Inflammatory macrophage treated with lipopolysaccharide for 4 hours (primary cell): ENCODE measurements at places on chromosomes 13 and 19.

GRCh38 chr13:87906411-87906810 lies 235.2 kb downstream of the SLITRK5 start:
- no peak for DNase-seq

DNA sequence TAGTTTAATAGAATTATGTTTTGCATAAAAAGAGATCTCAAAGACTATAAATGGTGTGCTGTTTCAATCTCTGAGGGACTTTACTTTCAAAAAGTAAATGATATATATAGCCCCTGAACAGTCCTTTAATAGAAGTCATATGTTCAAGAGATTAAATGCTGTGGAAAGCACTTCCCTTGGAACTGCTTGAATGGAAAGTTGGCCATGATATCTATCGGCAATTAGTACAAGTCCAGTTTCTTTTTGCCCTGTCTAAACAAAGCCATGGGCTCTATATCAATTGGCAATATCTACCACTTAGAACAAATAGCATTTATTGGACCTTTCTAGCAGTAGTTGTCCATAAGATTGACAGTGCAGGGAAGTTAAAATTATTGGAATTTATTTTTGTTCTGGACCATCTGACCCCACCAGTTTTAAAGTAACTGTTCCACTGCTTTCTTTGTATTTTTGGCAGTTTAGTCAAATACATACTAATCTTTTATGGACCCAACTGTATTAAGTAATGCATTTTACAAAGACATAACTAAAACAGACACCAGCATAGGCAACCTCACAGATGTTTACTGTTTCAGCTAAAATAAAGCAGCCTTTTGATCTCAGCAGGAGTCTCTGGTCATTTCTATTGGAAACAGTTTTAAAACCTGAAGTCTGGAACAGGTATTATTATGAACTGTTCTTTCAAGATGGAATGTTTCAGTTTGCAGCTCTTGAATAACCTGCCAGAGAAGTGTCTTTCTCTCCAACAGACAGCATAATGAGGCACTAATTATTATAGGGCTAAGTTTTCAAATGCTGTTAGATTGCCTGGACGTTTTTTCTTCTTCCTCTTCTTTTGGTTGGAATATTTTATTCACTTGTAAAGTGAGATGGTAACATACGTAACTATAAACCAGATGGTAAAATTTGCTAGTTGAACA lies 282.6 kb downstream of the DCLK1 start:
- no peak for DNase-seq

DNA sequence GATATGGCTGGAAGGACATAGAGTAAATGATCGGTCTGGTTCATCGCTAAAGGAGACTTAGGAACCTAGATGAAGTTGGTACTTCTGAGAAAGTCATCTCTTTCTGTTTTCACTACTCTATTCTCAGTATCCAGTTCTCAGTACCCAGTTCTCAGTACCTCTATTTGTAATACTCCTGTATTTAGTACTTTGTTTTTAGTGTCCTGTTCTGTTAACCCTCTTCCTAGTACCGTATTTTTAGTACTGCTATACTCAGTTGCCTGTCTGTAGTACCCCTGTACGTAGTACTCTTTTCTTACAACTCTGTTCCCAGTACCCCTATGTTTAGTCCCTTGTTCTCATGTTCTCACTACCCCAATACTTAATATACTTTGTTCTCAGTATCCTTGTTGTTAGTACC lies 1.2 kb downstream of the RFXAP start:
- DNase-seq = peak; percentile 20

- DNase-seq = no peak
Measured at GRCh38 chr13:100350601-100351000, 238.0 kb downstream of the GGACT start.

- DNase-seq = no peak
Measured at GRCh38 chr19:12859546-12859945, 21.2 kb downstream of the MAST1 start.

DNA sequence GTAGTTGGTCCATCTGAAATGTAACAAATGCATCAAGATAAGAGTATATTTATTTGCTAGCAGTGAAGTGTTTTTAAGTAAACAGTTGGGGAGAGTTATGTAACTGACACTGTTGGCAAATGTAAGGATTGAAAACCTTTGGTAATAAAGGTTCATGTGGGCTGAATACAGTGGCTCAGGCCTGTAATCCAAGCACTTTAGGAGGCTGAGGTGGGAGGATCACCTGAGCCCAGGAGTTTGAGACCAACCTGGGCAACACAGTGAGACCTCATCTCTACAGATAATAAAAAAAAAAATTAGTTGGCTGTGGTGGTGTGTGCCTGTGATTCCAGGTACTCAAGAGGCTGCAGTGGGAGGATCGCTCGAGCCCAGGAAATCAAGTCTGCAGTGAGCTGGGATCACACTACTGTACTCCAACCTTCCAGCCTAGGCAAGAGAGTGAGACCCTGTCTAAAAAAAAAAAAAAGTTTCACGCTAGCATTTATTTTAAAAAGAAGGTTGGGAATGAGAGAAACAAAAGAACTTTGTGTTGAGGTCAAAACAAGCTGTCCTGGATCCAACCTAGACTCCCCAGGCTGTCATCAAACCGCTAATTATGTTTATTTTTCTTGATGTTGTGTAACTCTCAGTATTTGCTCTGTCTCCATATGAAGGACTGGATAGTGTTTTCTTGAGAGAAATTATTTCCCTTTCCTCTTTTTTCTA lies 20.7 kb downstream of the SETDB2 start:
- DNase-seq = no peak

- no peak for DNase-seq
Measured at GRCh38 chr13:21686751-21687391, 16.0 kb downstream of the FGF9 start.

DNA sequence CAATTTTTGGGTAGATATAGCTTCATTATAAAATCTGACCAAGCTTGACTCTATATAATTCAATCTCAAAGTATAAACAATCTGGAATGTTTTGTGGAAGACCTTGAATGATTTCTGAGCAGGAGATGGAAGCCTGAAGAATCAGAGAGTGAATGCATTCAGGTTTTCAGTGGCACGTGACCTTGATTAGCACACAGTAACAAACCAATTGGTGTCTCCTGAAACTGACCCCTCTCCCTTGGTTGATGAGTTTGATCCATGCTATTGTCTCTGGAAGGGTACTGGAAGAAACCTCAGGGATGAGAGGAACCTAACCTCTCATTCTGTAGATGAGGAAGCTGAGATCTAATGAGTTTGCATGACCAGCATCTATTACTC lies 39.6 kb downstream of the PCDH8 start:
- no peak for DNase-seq

DNA sequence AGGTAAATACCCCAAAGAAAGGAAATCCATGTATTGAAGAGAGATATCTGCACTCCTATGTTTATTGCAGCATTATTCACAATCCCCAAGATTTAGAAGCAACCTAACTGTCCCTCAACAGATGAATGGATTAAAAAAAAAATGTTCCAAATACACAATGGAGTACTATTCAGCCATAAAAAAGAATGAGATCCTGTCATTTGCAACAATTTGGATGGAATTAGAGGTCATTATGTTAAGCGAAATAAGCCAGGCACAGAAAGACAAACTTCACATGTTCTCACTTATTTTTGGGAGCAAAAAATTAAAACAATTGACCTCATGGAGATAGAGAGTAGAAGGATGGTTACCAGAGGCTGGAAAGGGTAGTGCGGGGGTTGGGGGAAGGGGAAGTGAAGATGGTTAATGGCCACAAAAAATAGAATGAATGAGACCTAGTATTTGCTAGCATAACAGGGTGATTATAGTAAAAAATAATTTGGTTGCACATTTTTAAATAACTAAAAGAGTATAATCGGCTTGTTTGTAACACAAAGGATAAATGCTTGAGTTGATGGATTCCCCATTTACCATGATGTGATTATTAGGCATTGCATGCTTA lies 9.7 kb upstream of the ZNF709 start:
- DNase-seq = no peak

DNA sequence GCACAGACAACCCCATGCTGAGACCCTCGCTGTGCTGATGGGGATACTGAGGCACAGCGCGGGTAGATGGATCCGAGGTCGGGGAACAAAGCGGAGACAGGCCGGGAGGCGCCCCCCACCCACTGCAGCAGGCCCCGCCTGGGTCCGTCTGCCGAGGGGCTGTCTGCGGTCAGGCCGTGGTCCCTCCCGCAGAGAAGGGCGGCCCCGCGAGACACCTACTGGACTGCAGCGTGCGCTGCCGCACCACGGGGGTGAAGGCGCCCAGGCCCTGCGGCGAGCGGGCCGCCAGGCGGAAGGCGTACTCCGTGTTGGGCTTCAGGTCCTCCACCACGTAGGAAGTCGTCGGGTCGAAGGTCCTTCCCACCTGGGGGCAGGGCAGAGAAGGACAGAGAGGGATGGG lies 101.9 kb downstream of the PTPRS start:
- DNase-seq = no peak

DNA sequence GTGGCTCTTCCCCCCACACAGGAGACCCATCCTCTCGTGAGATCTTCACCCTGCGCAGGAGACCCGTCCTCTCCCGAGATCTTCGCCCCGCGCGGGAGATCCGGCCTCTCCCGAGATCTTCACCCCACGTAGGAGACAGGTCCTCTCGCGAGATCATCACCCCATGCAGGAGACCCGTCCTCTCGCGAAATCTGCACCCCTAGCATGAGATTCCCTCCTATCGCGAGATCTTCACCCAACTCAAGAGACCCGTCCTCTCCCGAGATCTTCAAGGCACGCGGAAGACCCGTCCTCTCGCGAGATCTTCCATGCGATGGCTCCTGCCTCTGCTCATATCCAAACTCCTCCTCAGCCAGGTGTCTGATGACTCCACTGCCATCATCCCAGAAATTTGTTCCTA lies 24.3 kb downstream of the LAIR2 start:
- no peak for DNase-seq

GRCh38 chr19:14614099-14614412 lies 31.2 kb downstream of the CLEC17A start:
- DNase-seq = peak; percentile 96

GRCh38 chr13:113758651-113759524 lies at the start of gene TMEM255B:
TSS of gene TMEM255B (plus strand) at chr13:113759226. CDS start at chr13:113759270, 44 bp downstream.
- DNase-seq = peak; percentile 82
